LoVo (cell line): ENCODE measurements at places on chromosomes 4 and X.

DNA sequence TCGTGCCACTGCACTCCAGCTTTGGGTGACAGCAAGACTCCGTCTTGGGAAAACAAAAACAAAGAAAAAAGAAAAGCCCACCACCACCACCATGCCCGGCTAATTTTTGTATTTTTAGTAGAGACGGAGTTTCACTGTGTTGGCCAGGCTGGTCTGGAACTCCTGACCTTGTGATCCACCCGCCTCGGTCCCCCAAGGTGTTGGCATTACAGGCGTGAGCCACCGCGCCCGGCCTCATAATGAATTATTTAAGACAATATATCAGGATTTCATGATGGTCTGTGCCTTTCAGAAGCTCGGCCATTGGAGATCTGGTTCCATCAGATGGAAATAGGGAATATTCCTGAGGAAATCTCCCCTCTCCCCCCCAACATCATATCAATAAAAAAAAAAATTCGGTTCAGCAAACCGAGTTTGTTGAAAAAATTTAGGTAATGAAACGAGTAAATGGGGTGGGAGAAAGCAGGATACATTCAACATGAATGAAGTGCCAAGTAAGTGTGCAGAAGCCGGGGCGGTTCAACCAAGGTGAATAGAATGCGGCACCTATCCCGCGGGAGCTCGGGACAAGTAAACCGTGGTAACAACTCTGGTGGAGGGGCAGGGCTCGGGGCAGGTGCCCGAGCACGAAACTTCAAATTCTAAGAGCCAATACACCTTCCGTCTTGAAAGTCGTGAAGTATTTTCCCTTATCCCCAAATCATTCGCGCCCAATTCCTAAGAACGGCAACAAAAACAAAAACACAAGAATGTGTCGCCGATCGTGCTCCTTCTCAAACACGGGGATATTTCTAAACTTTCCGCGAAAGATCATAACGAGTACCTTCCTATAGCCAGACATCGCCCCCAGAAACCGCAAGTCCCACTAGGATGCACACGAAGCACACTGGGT is 773 bp upstream of the TXLNG start:
- no peak for DNase-seq

GRCh38 chr4:8085491-8086117 is 73.0 kb downstream of the ABLIM2 start:
- DNase-seq: no peak

DNA sequence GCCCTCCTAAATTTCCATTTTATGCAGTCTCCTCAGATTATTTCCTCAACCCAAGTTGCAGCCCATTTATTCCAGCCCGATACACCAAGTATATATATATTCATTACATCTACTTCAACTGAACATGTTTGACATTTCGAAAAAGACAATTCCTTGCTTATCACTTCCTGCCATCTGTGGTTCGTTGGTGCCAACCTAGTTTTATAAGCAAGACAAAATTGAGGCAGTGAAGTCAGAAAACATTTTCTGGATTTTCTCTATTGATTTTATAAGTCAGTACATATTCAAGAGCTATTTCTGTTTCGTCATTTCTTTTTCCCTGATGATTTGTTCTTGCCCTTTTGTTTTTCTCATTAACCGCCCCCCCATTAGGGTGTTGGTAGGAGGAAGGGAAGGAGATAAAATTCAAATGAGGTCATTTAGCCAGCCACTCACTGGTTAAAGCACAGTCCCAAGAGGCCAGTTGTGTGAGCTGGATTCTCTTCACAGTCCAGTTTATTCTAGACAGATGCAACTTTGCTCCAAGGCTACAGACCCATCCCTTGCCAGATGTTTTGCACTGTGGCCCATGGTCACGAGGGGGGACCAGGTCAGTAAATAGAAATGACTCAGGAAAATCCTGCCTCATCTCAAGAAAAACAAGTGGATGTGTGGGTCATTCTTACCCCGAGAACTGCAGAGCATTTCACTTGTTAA is 20.3 kb upstream of the VEGFD start:
- DNase-seq: no peak

DNA sequence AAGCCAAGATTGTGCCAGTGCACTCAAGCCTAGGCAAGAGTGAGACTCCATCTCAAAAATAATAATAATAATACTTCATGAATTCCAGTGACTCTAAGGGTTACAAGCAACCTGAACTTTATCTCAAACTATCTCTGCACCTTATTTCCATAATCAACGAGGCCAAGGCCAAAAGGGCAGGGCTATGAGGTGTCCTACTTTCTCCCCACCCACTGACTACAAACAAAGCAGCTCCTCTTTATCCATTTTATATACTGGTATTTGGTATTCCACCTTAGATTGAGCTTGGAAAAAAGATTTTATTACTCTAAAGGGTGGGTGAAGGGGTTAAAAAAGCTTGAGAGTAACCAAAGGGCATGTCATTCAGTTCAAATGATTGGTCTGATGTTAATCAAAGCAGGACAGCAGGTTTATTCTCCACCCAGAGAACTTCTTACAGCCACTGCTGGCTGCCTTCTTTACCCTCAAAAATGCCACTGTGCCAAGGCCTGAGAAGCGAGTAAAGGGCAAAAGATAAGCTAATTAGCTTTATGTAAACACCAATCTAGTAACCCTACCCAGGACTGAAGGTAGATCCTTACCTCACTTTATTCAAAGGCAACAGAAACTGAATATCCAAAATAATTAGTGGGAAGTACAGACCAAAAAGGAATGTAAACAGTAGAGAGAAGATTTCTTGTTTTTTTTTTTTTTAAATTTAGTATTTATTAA is 28.2 kb downstream of the APOO start:
- no peak for DNase-seq

DNA sequence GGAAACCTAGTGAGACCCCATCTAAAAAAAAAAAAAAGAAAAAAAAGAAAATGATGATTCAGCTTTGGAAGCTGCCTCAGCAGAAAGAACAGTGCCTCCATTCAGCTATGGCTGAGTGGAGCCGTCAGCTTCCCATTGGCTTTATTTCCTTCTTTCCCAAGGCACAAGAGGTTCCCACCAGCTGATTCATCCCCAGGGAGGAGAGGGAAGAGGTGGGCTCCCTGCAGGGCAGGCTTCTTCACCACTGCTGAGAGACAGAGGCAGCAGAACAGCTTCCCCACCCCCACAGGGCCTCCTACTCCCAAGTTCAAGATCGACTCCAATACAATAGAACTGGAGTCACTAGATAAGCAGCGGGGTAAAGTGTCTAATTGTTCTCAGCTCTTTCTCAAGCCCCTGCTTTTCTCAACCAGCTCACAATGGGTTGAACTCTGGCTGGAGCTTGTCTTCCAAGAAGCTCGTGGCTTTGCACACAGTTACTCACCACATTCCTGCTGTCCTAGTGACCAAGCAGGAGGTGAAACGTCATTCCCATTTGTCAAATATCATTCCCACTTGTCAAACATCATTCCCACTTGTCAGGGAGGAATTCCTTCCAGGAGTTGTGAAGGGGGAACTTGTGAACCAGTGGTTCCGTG is 47.8 kb downstream of the FHDC1 start:
- DNase-seq: no peak

DNA sequence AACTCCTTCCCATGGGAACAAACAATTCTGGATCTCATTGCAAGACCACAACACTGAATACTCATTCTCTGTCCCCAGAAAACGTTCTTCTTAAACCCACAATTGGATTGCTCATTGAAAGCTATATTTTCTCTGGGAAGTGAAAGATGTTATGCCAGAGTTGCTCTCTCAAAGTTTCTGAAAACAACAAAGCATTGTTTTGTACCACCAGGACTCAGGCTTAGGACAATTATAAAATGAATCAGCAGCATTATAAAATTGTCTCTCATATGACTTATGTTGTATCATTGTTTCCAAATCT is 26.5 kb downstream of the TFDP3 start:
- DNase-seq: no peak
